ENCODE measurements at places on chromosomes 3 and 15. TPM values are rescaled to one million over a fixed set of nuclear protein-coding genes. Genes with fewer than 3 reads are reported as not detected.
A peak's percentile ranks its signal among the peaks of the same experiment; 100 is the strongest.

DNA sequence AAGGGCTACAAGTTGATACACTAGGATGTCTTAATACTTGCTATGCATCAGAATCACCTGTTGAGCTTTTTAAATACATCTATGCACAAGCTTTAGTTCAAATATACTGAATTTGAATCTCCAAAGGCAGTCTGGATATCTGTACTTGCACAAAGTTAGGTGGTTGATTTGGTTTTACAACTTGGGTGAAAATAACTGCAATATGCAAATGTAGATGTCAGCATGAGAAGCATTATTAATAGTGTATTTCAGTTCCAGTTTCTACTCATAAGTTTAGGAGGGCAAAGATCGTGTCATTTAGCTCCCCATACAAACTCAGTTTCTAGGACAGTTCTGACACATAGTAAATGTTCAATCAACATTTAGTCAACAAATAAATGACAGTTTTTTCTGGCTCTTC, 25.6 kb downstream of the IQCB1 start:
- H3K36me3 ChIP-seq, result peaks cover 35% of the 10 kb centered on the region
- H3K4me3 ChIP-seq, result no peak overlapping the region
- H3K27ac ChIP-seq, result no peak overlapping the region
- no peak for DNase-seq
- no peaks in the 10 kb centered on the region for H3K27me3 ChIP-seq

DNA sequence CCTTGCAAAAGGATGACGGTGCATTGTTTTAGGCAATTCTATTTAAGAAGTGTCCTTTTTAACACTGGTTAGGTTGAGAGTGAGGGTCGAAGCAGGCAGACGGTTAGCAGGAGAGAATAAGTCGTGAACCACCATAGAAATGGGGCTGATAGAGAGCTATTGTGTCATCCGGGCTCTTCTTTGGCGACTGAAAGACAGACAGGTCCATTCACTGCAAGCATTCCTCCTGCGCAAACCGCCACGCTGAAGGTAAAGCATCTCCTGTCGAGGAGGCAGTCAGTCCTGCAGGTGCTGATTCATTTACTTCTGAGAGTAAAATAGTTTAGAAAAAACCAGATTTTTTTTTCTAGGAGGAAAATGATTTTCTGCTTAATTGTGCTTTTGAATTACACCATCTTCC, 1002.8 kb upstream of the NR2F2 start:
- H3K4me1 ChIP-seq, result no peaks in the 10 kb centered on the region
- no peaks in the 10 kb centered on the region for H3K36me3 ChIP-seq
- no peak overlapping the region for H3K4me3 ChIP-seq
- H3K27ac ChIP-seq, result no peak overlapping the region
- peaks cover 31% of the 10 kb centered on the region for H3K27me3 ChIP-seq

The GALNT15 gene
- total RNA-seq, result not detected

The MYEF2 gene
- 47.6 TPM for total RNA-seq

GRCh38 chr3:114590309-114591047, 296.6 kb downstream of the TIGIT start:
- DNase-seq, result no peak
- peaks cover 22% of the 10 kb centered on the region for H3K4me1 ChIP-seq
- no peak overlapping the region for H3K4me3 ChIP-seq
- no peaks in the 10 kb centered on the region for H3K27me3 ChIP-seq
- no peak overlapping the region for H3K27ac ChIP-seq

The SGO1 gene
- total RNA-seq, result 31.5 TPM

DNA sequence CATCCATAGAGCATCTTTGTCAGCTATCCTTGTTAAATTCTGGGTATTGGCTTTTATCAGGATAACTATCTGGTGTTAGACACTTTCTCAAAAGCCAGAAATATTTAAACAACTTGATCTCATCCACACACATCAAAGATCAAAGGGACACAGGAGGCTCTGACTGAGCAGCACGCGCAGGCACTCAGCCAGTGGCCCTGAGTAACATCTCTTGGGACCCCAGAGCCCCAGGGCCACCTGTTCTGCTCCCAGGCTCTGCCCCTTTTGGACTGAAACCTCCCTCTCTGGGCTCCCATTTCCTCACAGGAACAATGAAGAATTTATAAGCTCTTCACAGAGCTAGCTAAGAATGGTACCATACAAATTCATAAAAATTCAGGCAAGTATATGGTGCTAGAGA, 16.1 kb downstream of the ATP10A start:
- no peak for DNase-seq
- H3K4me1 ChIP-seq, result peaks cover 86% of the 10 kb centered on the region
- H3K27me3 ChIP-seq, result no peaks in the 10 kb centered on the region
- peak overlapping the region; percentile 91 for H3K27ac ChIP-seq

The TGM4 gene
- total RNA-seq, result not detected

All from activated T-cell treated with anti-CD3 and anti-CD28 coated beads, Interleukin-2, amount 50 U/mL, for 72 hours (primary cell).